ENCODE measurements at places on chromosomes 3 and 15.
A peak's percentile ranks its signal among the peaks of the same experiment; 100 is the strongest.

DNA sequence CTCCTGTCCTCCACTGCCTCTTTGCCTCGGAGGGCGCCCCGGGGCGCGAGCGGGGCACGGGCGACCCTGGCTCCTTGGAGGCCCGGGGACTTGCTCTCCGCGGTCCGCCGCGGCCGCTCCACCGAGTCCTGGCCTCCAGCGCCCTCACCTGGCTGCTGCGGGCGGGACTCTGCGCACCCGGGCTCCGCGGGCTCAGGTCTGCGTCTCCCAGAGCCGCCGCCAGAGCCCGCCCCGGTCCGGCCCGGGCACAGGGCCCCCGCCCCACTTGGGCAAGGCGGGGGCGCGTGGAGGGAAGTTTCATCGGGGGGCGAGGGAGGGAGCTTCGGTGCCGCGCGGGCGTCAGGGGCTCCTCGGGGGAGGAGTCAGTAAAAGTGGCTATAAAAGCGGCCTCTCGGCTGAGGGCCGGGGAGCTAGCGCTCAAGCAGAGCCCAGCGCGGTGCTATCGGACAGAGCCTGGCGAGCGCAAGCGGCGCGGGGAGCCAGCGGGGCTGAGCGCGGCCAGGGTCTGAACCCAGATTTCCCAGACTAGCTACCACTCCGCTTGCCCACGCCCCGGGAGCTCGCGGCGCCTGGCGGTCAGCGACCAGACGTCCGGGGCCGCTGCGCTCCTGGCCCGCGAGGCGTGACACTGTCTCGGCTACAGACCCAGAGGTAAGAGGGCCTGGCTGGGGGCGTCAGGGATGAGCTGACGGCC is at the start of gene CEMIP:
TSS of gene CEMIP (plus strand) at position 407 of the 694 bp plus-strand sequence. CDS start 94,510 bp downstream, outside the sequence.
- peak; percentile 45 for DNase-seq

DNA sequence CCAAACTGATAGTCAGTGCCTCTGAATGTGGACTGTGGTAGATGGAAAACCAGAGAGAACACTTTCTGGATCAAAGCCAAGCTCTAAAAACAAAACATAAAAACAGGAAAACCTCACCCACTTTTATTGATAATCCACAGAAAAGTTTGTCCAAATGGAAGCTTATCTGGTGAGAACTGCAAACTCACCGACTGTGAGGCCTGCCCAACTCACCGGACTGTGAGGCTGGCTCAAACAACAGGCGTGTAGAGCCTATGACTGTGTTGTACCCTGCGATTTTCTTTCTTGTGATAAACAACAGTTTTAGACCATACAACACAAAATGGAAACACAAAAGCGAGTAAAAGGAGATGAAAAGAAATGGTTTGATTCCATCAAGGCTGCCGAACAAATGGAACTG is 7.2 kb downstream of the PRR23C start:
- DNase-seq: no peak

DNA sequence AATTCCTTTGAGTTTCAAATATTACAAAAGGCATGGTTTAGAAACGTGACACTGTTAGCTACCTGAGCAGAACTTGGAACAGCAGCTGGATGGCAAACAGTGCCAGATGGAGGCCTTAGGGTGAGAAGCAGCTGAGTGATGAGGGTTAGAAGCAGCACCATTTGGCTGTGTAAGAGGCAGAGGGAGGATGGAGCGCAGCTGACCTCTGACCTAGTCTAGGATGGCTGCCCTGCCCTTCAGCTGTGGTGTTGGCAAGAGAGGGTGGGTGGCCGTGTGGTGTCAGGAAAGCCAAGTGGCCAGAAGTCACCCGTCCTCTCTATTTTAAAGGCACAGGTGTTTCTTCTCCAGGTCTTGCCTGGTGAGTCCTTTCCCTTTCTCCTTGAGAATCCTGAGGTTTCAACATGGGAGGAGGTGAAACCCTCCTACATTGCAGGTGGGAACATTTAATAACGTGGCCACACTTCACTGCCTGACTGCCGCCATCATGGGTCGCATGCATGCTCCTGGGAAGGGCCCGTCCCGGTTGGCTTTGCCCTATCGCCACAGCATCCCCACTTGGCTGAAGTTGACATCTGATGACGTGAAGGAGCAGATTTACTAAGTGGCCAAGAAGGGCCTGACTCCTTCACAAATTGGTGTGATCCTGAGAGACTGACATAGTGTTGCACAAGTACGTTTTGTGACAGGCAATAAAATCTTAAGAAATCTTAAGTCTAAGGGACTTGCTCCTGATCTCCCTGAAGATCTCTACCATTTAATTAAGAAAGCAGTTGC is 17.6 kb downstream of the BCL2L10 start:
- DNase-seq: no peak

- DNase-seq: no peak
Measured at GRCh38 chr3:30350901-30351300, 255.5 kb upstream of the TGFBR2 start.

GRCh38 chr3:13010780-13011572 is 62.3 kb downstream of the IQSEC1 start:
- no peak for DNase-seq

GRCh38 chr3:48439820-48440589 is at the start of the genes CCDC51 and TMA7:
TSS of gene CCDC51 (minus strand) at chr3:48440119. CDS start at chr3:48435128, 4,991 bp downstream.
TSS of gene TMA7 (plus strand) at chr3:48440257. CDS start at chr3:48440297, 40 bp downstream.
- DNase-seq: peak; percentile 99

GRCh38 chr15:35054380-35054779 is 30.7 kb downstream of the NANOGP8 start:
- DNase-seq: no peak

DNA sequence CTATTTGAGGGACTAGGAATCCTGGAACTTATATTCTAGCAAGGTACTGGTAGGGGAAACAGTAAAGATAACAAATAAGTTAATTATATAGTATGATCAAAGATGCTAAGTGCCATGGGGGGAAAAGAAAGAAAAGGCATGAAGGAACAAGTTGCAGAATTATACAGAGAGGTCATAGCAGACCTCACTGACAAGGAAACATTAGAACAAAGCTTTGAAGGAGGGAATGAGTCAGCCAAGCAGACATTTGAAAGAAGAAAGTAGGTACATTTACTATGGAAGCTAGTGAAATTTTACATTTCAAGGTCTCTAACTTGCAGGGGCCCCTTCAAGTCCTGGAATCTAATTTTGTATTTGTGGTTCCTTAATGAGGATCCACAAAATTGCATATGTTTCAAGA is 57.2 kb upstream of the TIPARP start:
- no peak for DNase-seq

Data from tibial artery (tissue), 4 donors.